ENCODE measurements at places on chromosomes 3 and 15.

GRCh38 chr15:49225572-49226281, 55.7 kb downstream of the GALK2 start:
- no peak for DNase-seq

GRCh38 chr15:67680641-67681040, 138.1 kb downstream of the MAP2K5 start:
- no peak for DNase-seq

GRCh38 chr3:116374901-116375300, 70.4 kb downstream of the LSAMP start:
- no peak for DNase-seq

DNA sequence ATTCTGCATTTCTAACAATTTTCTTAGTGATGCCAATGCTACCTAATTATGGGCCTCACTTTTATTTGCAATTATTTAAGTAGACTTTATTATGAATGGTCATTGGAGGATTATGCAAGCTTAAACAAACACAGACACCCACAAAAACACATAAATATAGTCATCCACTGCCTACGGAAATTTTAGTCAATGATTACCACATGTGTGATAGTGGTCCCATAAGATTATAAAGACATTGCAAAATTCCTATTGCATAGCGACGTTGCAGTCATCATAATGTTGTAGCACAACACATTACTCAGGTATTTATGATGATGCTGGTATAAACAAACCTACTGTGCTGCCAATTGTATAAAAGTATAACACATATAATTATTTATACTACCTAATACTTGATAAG, 247.8 kb upstream of the ALCAM start:
- DNase-seq = no peak

DNA sequence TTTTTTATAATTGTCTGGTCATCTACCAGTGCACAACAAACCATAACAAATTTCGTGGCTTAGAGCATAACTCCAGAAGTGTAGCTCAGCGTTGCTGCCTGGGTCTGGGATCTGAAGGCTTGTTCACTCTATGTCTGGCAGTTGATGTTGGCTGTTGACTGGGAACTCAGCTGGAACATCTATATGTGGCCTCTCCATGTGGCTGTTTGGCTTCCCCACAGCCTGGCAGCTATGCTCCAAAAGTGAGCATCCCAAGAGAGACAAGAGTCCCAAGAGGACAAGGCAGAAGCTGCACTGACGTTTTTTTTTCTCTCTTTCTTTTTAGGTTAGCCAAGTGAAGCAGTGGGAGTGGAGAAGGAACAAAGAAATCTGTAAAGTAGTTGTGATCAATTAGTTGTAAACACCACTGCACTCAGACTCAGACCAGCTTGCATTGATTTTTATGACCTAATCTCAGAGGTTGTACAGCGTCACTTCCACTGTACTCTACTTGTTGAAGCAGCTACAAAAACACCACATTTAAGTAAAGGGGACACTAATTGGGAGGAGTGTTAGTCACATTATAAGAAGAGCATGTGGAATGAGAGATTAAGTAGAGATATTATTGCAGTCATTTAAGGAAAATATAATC, 2.5 kb upstream of the GPR176 start:
- DNase-seq = no peak

DNA sequence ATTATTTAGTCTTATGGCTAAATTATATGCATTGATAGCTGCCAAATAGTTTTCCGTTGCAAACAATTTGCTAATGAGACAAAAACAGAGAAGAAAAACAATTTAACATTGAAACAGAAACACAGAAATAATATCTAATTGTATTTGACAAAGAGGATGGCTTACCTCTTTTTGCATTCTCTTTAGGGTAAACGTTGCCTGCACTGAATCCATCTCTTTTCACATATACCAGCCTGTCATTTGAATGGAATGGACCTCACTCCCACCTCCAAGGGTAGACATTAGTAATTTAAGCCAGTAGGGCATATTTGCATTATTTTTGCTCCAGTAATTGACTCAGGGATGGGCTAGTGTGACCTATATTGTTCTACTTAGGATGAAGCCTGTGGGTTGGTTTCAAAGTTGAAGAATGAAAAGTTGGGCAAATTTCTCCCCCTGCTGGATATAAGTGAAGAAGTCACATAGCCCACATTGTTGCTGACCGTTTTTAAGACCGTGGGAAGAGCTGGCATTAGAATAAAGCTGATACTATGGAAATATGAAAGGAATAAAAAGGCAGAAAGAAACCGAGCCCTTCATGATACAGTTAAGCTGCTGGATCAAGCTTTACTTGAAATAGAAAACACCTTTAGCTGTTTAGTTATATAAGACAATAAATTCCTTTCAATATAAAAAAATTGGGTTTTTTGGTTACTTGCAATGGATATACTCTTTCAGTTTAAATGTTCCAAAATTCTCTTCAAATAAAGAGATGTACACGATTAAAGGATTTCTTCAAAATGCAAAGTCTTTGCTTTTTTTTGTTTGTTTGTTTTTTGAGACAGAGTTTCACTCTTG, 26.9 kb downstream of the PIERCE2 start:
- peak; percentile 37 for DNase-seq

GRCh38 chr15:69031013-69032001, 16.8 kb downstream of the NOX5 start:
- DNase-seq = no peak

GRCh38 chr15:56917652-56918045, 795 bp upstream of the TCF12 start:
- no peak for DNase-seq

DNA sequence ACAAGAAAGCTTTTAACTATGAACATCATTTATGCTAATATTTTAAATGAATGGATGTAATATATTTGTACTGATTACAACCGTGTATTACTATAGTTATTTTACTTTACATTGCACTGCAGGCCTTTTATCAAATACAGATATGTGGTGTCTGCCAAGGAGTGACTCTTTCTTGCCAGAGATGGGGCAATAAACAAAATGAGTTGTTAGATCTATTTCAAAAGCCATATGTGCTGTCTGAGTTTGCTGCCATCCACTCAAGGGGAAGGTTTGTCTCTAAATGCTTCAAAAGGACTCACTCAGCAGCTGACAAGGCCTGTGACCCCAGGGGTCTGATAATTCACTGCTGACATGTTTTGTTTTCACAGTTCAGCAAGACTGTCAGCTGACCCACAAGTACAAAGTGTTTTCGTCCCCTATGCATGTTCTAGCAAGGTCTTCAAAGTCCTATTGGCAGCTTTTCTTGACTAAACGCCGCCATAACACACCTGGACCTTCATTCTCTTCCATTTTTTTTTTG, 41.3 kb upstream of the ZBED2 start:
- DNase-seq = no peak

DNA sequence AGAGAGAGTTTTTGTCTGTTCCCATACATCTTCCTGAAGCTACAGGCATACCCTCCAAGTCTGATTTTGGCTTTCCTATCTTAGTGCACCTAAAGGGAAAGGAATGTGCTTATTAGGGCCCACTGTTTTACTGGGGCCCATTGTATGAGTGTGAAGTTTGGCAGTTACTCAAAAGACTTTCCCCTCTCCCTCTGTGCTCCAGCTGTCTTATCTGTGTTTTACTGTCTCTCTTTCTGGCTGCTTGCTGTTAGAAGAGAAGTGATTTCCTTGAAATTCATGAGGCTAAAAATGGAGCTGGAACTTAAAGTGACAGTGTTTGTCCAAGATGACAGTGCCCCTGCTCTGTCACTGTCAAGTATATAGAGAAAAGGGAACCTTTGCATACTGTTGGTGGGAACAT, 436.2 kb downstream of the OCA2 start:
- DNase-seq = no peak

- no peak for DNase-seq
Observed at GRCh38 chr3:134985864-134986715, 191.0 kb downstream of the EPHB1 start.

GRCh38 chr15:29740692-29741311, 81.5 kb downstream of the TJP1 start:
- no peak for DNase-seq

All from AG04450 (cell line).